Endodermal cell (in vitro differentiated cells): ENCODE measurements at places on chromosomes 13 and 19. TPM values are rescaled to one million over a fixed set of nuclear protein-coding genes. Genes with fewer than 3 reads are reported as not detected.

LENG9 gene
- total RNA-seq, result 3.5 to 4.3 TPM (median 4.2 TPM) in 3 replicates

CLDN10 gene
- total RNA-seq, result 7.0 to 12.9 TPM (median 10.6 TPM) in 3 replicates

LRRC8E gene
- 3.4 and 3.5 TPM in 2 replicates for total RNA-seq

UGGT2 gene
- total RNA-seq, result 22.2 to 44.3 TPM (median 40.9 TPM) in 3 replicates

FFAR3 gene
- total RNA-seq, result not detected in 2 replicates

ERICH4 gene
- not detected in 2 replicates for total RNA-seq
